ENCODE measurements at places on chromosomes 4 and X.

DNA sequence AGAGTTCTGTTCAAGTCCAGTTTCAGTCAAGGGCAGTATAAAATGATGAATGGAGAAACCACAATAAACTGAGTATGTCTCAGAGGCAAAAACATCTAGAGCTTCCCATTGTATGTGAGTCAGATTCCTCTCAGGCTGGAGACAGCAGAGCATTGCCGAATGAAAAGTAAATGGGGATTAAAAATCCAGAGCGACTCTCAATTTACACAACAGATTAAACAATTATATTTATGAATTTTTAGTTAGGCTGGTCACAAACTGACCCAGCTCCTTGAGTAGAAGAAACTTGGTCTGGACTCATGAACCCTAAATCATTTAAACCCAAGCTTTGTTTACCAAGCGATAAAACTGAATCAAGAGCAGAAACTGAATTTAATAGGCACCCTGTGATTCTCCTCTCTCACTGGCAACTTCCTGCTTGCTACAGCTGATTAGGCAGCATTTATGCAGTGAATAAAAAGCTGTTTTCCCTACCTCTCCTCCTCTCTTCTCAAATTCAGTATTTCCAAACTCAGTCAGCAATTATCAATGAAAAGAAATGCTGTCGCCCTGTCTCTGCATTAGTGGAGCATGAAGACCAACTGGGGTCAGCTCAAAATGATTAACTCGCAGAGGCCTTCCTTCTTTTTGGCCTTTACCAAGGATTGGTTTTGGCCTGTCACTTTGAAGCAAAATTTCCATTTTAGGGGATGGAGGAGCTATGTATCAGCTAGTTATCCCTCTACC is 568.0 kb downstream of the PDHA2 start:
- no peak for DNase-seq

DNA sequence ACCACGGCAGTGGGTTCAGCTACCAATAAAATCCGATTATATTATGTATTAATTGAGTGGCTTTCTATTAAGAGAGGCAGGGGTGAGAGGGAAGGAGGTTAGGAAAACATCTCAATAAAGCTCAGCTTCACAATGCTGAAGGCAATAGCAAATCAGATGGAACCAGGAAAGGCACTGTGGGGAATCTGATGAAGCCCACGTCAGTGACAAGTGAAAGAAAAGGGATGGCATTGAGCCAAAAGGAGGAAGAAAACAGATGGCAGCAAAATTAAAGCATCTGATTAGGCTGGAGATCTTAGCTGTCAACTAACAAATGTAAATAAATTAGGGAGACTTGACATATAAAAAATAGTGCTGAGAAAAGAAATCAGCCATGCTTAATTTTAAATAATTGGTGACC is 180.9 kb downstream of the RASL11B start:
- DNase-seq: no peak

DNA sequence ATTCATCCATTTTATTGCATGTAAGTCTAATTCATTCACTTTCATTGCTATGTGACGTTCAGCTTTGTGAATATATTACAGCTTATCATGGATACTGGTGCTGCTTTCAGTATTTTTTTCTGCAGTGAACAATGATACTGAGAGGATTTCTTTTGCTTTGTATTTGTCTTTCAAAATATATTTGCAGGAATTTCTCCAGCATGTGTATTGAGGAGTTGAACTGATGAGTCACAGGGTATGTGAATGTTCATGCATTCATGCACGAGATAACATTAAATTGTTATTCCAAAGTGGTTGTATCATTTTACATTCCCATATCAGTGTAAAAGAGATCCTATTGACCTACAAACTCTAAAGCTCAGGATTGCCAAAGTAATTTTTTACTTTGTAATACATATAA is 283.8 kb upstream of the ARSJ start:
- no peak for DNase-seq

DNA sequence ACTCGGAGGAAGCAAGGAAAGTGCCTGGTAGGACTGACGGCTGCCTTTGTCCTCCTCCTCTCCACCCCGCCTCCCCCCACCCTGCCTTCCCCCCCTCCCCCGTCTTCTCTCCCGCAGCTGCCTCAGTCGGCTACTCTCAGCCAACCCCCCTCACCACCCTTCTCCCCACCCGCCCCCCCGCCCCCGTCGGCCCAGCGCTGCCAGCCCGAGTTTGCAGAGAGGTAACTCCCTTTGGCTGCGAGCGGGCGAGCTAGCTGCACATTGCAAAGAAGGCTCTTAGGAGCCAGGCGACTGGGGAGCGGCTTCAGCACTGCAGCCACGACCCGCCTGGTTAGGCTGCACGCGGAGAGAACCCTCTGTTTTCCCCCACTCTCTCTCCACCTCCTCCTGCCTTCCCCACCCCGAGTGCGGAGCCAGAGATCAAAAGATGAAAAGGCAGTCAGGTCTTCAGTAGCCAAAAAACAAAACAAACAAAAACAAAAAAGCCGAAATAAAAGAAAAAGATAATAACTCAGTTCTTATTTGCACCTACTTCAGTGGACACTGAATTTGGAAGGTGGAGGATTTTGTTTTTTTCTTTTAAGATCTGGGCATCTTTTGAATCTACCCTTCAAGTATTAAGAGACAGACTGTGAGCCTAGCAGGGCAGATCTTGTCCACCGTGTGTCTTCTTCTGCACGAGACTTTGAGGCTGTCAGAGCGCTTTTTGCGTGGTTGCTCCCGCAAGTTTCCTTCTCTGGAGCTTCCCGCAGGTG is 637 bp downstream of the AR start:
- peak; percentile 57 for DNase-seq

DNA sequence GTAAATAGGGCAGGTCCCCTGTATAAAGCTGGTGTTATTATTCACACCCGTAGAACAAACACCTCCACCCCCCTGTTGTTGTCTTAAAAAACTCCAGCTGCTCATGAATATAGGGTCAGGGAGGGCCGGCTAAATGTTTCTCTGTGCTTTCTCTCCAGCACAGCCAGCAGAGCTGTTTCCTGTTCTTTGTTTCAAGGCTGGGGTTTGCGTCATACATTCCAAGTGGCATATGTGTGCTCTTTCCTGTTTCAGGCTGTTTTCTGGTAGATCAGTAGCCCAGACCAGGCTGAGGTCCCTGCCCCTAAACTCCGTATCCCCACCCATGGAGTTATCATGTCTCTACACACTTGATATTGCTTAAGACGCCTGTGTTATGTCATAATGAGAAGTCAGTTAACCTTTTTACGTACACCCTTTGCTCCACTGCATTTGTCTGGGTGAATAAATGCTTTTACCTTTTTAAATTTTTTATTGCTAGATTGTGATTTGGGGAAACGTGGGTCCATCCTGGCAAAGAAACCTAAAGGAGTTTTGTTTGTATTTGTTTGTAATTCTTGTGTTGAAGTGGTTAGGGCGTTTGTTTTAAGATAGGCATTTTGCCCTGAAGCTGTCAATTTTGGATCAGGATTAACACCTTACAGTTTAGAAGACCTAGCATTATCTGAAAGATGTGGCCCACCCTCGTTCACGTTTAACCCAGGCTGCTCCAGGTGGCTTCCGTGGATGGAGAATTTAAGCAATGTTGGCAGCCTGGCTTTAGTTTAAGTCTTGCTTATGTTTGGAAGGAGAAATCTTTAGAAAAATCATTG is 3.3 kb downstream of the KLF3 start:
- DNase-seq: peak; percentile 90

GRCh38 chr4:138308356-138308755 is 66.2 kb upstream of the SLC7A11 start:
- DNase-seq: no peak

DNA sequence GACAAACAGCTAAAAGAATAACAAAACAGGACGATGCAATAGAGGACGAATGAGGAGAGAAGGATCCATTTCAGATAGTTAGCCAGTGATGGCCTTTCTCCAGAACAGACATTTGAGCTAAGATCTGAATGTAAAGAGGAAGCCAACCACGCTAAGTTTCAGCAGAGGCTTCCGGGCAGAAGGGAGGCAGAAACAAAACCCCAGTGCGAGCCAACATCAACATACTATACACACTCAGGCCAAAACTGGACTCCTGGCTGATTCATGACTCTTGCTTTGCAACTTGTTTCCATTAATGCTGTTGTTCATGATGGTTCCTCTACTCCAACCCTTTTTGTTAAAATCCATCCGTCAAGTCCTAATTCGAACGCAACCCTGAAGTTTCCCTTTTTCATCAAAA is 730.3 kb downstream of the TRIML1 start:
- no peak for DNase-seq

GRCh38 chr4:145755802-145756201 is 75.9 kb downstream of the C4orf51 start:
- DNase-seq: no peak

DNA sequence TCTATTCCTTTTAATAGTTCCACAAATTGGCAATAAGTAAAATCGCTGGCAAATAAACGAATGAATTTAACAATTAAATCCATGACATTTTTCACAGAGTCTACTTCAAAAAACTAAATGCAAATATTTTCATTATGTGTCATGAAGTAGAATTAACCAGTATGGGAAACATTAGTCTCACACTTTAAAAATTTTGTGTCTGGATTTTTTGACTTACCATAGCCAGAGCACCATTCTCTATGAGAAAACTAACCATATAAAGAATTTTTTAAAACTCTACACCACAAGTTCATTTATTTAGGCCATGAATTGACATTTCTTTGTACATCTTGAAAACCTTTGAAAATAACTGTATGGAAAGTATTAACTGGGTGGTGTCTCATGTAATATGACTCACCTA is 41.2 kb downstream of the PRDM5 start:
- no peak for DNase-seq

- no peak for DNase-seq
These were observed 3.5 kb upstream of the EDNRA start for GRCh38 chr4:147477439-147477838.

GRCh38 chr4:104163820-104164219 is 330.9 kb downstream of the CXXC4 start:
- no peak for DNase-seq

GRCh38 chr4:76692761-76693160 is 205.2 kb downstream of the SOWAHB start:
- no peak for DNase-seq

- no peak for DNase-seq
These were observed 504.9 kb downstream of the RAPGEF2 start for GRCh38 chr4:159607809-159608208.

DNA sequence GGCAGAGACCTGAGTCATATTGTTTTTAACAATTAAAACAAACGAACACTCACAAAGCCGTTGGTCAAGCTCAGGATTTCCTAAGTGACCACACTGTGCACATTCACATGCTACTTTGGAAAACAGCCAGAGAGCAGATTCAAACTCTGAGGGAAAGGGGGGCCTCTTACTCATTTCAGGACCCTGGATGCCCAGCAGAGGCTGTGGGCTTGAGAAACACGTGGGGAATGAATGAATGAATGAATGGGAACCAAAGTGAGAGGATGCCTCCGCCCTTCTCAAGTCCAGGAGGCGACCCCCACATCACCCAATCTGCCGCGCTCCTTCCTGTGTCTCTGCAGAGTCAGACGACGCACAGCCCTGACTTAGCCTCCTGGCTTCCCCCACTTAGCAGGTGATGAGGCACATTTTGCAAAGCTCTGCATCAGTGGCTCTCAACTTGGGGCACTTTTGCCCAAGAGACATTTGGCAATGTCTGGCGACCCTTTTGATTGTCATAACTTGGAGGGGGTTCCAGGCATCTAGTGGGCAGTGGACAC is 76.0 kb downstream of the ABLIM2 start:
- DNase-seq: no peak

DNA sequence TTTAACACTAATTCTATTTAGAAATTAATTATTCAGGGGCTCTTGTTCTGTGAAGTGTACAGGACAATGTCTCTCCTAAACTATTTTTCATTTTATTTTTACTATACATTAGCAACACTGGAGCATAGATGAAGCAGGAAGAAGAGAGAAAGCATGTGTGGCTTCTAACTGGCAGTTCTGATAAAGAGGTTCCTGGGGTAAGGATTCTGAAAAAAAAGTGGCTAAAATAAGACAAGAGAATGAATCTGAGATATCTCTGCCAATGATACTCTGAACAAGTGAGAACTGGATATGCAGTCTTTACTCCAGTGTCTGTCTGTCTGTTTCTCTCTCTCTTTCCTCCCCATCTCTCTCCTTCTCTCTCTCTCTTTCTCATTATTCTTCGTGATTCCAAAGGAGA is 125.9 kb downstream of the MAML3 start:
- DNase-seq: no peak

GRCh38 chr4:15498356-15498755 is 28.7 kb downstream of the CC2D2A start:
- no peak for DNase-seq

GRCh38 chrX:119512146-119512800 is 44.0 kb downstream of the SLC25A5 start:
- DNase-seq: peak; percentile 62

GRCh38 chrX:124033821-124034220 is 72.3 kb downstream of the STAG2 start:
- no peak for DNase-seq

DNA sequence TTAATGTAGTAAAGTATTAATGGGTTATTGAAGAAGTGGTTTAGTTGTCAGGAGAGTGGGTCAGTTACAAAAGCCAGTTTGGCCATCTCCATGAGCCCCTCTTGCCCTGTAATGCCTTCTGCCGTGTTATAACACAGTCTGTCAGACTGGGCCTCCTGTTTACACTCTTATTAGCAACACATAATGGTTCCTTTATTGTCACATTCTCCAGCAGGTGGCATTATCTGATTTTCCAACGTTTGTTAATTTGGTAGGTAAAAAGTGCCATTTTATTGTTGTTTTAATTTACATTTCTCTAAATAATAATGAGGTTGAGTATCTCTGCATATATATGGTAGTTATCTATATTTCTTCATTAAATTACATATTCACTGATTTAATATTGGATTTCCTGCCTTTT is 560.8 kb downstream of the FGF13 start:
- no peak for DNase-seq

- no peak for DNase-seq
These were observed 81.6 kb downstream of the NAF1 start for GRCh38 chr4:163085085-163085484.

GRCh38 chr4:4781936-4782707 is 77.3 kb upstream of the MSX1 start:
- DNase-seq: no peak
